GM04503 (cell line): ENCODE measurements at places on chromosomes 2 and 18.

DNA sequence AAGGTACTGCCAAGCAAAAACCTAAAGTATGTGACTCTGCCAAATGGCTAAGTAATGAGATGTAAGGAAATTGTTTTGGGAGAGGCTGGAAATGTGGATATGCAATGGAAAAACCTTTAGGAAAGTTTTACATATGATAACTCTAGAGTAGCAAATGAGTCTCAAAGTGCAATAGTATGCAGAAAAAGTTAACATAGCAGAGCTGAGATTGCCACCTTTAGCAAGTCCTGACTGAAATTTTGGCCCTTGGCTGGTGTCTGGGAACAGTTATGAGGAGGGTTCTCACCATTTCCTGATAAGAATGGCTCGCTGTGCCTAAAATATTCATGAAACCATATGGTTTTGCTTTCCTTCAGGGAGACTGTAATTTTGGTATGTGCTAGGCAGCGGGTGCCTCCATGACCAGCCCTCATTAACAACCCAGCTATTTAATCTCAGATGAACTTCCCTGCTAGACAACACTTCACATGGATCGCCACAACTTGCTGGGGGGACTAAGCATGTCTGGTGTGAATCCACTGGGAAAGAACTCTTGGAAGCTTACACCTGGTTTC is 72.3 kb upstream of the ERBB4 start:
- DNase-seq: no peak

DNA sequence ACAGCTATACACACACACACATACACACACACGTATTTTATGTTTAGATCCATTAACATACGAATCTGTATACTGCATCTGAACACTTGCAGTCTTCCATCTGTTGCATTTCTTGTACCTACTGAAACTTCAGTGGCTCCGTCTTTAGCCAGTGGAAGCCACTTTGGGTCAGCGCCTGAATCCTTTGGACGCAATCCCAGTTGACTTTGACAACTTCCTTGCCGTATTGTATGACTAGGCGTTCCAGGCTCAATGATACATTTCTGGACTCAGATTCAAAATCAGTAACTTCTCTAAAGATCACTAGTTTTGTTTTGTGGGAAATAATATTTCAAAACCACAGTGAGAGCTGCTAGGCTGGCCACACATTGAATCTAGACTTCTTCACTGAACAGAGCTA is 101.5 kb upstream of the GPC1 start:
- DNase-seq: no peak

GRCh38 chr2:64488050-64488974 is 34.4 kb downstream of the LGALSL start:
- DNase-seq: no peak

DNA sequence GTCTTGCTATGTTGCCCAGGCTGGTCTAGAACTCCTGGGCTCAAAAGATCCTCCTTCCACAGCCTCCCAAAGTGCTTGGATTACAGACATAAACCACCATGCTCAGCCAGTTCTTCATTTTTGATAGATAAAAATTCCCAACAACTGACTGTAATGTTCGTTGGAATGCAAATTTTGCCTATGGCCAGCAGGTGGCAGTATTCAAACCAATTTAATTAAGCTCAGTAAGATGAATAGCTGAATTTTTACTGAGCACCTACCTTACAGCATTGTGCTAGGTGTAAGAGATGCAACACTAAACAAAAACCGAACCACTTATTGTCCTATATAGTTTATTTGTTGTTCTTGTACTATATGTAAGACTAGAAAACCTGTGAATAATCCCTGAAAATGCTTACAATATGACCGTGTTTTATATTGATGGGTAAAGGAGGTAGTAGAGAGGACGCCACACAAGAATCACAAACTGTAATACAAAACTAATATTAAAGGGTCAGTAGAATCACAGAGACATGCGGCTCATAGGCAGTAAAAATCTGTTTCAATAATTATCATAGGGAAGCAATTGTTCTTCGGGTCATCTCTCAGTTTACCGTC is 8.2 kb upstream of the TMEM182 start:
- DNase-seq: peak; percentile 0

DNA sequence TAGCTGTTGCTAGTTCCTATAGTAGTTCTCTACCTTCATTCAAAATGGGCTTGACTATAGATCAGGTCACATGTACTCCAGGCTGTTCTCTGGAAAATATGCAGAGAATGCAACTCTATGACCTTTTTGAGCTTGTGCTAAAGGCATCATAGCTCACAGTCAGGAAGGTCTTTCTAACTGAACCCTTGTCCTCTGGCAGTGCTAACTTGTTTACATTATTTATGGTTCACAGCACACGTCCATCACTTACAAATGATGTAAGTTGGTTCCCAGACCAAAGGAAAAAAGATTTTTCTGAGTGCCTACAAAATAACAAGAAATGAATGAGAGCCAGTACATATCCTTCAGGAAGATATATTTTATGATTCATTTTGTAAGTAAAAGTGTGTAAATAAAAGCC is 236.1 kb downstream of the GCA start:
- DNase-seq: no peak
